ENCODE measurements at places on chromosomes 16 and 17.

DNA sequence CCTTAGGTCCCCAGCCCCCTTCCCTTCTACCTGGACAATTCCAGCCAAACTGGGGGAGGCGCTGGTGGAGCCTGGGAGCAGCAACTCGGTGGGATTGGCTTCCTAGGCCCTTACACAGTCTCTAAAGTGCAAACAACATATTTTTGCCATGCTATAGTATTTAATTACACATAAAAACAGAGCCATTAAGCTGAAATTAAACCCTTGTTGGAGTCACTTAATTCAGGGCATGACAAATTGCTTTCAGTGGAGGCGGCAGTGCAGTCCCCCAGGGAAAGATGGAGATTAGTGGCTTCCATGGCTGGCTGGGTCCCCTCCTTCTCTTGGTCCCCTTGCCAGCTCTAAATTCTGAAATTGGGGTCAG, 17.3 kb downstream of the IGFBP4 start:
- no peak for DNase-seq

- no peak for DNase-seq
These were observed 12.9 kb upstream of the MAP2K3 start for GRCh38 chr17:21271454-21272183.

DNA sequence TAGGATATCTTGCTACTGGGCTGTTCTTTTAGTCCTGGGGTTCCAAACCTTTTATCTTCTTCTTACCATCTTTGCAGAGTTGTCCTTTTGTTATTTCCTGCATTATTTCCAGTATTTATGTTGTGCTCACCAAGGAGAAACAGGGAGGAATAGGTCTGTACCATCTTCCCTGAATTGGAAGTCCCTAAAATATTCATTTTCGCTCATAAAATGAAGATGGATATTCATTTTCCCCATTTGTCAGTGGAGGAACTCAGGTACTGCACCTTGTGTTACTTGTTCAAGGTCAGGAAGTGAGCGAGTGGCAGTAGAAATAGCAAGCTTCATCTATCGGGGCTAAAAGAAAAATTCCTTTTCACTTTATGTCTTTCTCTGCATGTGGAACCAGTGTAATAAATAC, 989.7 kb downstream of the CDH11 start:
- no peak for DNase-seq

DNA sequence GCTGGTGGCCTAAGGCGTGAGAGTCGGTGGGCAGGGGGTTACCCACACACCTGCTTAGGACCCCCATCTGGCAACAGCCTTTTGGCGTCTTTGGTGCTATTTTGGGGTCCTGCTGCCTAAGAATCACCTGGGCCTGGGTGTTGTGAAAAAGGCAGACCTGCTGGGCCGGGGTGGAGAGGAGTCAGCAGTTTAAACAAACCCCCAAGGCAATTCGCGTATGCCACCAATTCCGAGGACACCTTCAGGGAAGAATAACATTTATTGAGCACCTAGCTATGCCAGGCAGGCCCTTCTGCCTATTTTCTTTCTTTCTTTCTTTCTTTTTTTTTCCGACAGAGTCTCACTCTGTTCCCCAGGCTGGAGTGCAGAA, 53.9 kb upstream of the TOB1 start:
- no peak for DNase-seq

DNA sequence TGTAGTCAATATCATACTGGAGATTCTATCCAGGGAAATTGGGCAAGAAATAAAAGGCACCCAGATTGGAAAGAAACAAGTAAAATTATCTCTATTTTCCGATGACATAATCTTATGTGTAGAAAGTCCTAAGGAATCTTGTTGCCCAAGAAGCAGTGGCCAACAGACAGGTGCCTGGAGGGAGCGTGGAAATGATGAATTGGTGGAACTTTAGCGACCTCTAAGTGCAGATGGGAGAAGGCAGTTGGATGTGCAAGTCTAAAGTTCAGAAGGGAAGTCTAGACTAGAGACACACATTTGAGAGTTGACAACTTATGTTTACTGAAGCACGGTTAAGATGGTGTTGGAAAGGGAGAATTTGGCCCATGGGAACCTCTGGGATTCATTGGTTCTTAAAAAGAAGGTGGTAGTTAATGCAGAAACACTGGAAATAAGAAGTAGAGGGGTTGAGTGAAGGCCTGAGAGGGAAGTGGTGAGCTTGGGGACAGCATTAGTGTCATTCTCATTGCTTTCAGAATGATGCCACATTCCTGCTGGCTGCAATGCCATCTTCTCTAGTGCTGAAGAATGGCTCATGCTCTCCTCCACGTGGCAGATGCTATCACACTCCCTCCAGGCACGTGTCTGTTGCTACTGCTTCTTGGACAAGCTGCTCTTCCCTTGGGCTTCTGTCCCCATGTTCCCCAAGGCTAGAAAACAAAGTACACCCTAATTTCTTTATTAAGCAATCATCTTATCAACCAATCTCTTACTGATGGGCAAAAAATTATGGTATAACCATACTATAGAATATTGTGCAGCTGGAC, 24.0 kb downstream of the TAT start:
- no peak for DNase-seq

GRCh38 chr16:23678430-23679273, at the start of gene PLK1:
Gene PLK1 (plus strand): TSS chr16:23678889. CDS start chr16:23678933, 44 bp downstream.
- DNase-seq, result peak; percentile 80

- no peak for DNase-seq
These were observed 46.7 kb upstream of the C16orf82 start for GRCh38 chr16:27020031-27020430.

Data from cardiac fibroblast (primary cell).